Thoracic aorta (tissue), 2 donors: ENCODE measurements at places on chromosomes 2 and 18.

- H3K4me3 ChIP-seq, result no peak overlapping the region
- no peaks in the 10 kb centered on the region for H3K4me1 ChIP-seq
- H3K36me3 ChIP-seq, result no peaks in the 10 kb centered on the region
- H3K27ac ChIP-seq, result no peak overlapping the region
- no peak for DNase-seq
Measured at GRCh38 chr2:15984368-15985255, 44.3 kb downstream of the MYCN start.

DNA sequence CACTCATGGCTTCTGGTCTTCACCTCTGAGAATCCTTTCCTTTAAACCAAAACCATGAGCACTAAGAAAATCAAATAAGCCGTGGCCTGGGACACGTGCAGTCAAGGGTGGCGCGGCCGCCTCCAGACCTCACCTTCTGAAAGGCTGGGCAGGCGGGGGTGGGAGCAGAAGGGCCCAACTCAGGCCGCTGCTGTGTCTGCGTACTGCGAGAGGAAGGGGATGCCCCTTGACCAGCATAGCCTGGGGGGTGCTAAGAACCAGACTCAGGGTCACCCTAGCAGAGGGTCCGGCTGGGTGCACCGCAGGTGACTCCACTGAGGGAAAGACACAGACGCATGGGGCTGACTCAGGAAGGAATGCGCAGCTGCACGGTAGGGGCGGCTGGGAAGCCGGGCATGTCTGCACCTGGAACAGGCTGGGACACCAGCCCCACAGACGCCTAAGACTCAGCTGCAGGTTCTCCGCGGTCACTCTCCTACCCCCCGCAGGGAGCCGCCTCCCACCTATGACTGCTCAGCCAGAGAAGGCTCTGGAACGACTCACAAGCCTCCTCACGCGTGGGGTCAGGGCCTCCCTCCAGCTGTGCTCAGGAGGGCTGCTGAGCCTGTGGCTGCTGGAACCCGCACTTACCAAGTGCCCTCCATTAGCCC is 432.4 kb upstream of the MYT1L start:
- no peak overlapping the region for H3K27ac ChIP-seq
- no peak overlapping the region for H3K4me3 ChIP-seq
- no peaks in the 10 kb centered on the region for H3K36me3 ChIP-seq
- H3K4me1 ChIP-seq, result no peaks in the 10 kb centered on the region
- no peak for DNase-seq

DNA sequence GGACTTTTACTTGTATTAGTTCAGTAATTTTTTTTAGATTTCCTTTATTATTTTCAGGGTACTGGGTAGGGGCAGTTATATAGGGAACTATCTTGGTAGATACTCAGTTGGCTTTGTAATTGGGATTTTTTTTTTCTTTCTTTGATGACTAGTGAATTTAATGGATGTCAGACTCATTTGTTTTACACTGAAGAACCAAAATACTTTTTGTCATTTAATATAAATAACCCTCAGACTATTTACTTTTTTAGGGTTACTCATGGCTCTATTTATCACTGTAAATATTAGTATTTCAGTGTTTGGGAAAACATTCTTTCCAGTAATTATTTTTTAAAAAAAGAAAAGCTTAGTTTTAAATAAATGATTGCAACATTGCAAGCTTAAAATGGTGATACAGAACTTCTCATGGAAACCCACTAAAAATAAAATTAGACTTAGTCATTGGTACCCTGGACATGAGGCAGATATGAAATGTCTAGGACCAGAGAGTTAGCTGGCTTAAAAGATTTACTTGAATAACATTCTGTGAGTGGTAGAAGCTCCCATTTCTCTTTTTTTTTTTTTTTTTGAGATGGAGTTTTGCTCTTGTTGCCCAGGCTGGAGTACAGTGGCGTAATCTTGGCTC is 74.4 kb upstream of the CYP20A1 start:
- no peaks in the 10 kb centered on the region for H3K27me3 ChIP-seq
- H3K36me3 ChIP-seq, result peaks cover 8% of the 10 kb centered on the region
- no peak for DNase-seq
- H3K27ac ChIP-seq, result peak overlapping the region; percentile 46

- H3K27ac ChIP-seq, result no peak overlapping the region
- no peaks in the 10 kb centered on the region for H3K36me3 ChIP-seq
- DNase-seq, result no peak
- no peak overlapping the region for H3K4me3 ChIP-seq
- H3K27me3 ChIP-seq, result no peaks in the 10 kb centered on the region
Measured at GRCh38 chr2:182541268-182541667, 114.4 kb upstream of the PDE1A start.

DNA sequence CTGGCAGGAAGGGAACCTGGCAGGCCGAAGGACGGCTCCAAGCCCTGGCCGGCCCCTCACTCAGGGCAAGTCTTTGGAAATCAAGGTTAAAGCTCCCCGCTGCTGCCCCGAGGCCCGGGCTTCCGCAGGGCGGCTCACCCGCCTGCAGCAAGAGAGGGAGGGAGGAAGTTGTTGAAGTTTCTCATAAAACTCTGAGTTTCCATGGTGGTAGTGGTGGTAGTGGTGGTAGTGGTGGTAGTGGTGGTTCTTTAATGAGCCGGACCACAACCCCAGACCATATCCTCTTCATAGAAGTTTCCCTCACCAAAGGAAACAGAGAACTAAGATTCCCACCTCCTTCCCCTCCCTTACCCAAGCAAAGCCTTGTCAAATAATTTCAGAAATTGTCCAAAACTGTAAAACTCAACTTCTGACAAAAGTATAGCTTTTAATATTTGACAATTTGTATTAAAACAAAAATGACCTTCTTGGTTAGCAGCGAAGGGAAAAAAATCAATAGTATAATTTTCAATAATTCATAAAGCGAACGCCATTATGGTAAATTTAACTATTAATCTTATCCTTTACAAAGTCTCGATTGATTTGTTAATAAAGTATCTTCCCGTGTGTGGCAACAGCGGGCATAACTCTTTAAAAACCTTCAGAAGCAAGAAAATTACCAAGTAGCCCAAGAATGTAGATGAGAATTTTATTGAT is 1.5 kb upstream of the HOXD10 start:
- no peak for DNase-seq
- H3K36me3 ChIP-seq, result no peaks in the 10 kb centered on the region
- peaks cover 6% of the 10 kb centered on the region for H3K4me1 ChIP-seq
- peaks cover 58% of the 10 kb centered on the region for H3K27me3 ChIP-seq
- no peak overlapping the region for H3K4me3 ChIP-seq

- DNase-seq, result no peak
- no peaks in the 10 kb centered on the region for H3K27me3 ChIP-seq
- no peaks in the 10 kb centered on the region for H3K4me1 ChIP-seq
- no peaks in the 10 kb centered on the region for H3K36me3 ChIP-seq
- no peak overlapping the region for H3K4me3 ChIP-seq
Measured at GRCh38 chr2:148594216-148594615, 50.3 kb upstream of the EPC2 start.

DNA sequence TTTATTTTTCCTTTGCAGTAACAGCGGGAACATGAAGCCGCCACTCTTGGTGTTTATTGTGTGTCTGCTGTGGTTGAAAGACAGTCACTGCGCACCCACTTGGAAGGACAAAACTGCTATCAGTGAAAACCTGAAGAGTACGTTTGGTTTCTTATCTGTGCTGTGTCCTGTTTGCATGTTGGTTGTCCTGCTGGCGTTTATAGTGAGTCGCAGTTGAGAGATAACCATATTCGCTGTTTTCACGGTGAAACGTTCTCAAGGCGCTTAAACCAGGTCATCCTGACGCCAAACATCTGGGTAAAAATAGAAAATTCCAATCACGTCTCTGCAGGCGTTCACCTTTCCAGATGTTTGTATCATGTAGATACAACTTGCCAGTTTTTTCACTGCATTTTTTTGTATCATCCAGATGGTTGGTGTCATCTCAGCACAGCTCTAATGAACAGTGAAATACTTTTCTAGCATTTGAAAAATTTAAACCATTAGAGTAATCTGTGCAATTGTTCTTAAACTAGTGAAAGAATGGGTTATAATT is 21.2 kb downstream of the CLUL1 start:
- no peaks in the 10 kb centered on the region for H3K27me3 ChIP-seq
- H3K4me1 ChIP-seq, result no peaks in the 10 kb centered on the region
- no peaks in the 10 kb centered on the region for H3K36me3 ChIP-seq
- H3K27ac ChIP-seq, result no peak overlapping the region
- H3K4me3 ChIP-seq, result no peak overlapping the region
- DNase-seq, result no peak

- no peak overlapping the region for H3K4me3 ChIP-seq
- no peaks in the 10 kb centered on the region for H3K27me3 ChIP-seq
- H3K4me1 ChIP-seq, result no peaks in the 10 kb centered on the region
- no peak overlapping the region for H3K27ac ChIP-seq
- H3K36me3 ChIP-seq, result no peaks in the 10 kb centered on the region
- no peak for DNase-seq
Measured at GRCh38 chr18:34411952-34412351, 187.2 kb upstream of the NOL4 start.

GRCh38 chr2:36737131-36737750 is 40.7 kb downstream of the VIT start:
- no peaks in the 10 kb centered on the region for H3K4me1 ChIP-seq
- no peak overlapping the region for H3K4me3 ChIP-seq
- DNase-seq, result no peak
- H3K27ac ChIP-seq, result no peak overlapping the region
- no peaks in the 10 kb centered on the region for H3K27me3 ChIP-seq

GRCh38 chr2:147468963-147469362 is 375.9 kb upstream of the ACVR2A start:
- H3K36me3 ChIP-seq, result no peaks in the 10 kb centered on the region
- no peak overlapping the region for H3K4me3 ChIP-seq
- H3K4me1 ChIP-seq, result no peaks in the 10 kb centered on the region
- DNase-seq, result no peak
- no peak overlapping the region for H3K27ac ChIP-seq

DNA sequence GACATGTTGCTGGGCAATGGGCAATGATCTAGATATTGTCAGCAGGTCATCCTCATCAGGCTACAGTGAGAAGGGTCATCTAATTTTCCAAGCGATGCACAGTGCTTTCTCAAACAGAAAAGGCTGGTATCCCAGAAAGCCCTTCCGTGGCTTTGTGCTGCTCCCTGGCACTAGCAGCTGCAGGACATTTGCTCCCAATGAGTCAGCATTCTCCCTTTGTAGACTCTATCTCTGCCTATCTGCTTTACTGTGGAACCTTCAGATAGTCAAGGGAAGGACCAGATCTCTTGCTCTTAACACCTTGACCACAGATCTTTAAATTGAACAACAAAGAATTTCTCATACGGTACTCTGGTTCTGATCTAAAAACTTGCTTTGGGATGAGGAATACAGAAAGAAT is 101.4 kb downstream of the CDH2 start:
- DNase-seq, result no peak
- H3K27me3 ChIP-seq, result no peaks in the 10 kb centered on the region
- no peak overlapping the region for H3K27ac ChIP-seq
- no peak overlapping the region for H3K4me3 ChIP-seq
- H3K36me3 ChIP-seq, result no peaks in the 10 kb centered on the region

DNA sequence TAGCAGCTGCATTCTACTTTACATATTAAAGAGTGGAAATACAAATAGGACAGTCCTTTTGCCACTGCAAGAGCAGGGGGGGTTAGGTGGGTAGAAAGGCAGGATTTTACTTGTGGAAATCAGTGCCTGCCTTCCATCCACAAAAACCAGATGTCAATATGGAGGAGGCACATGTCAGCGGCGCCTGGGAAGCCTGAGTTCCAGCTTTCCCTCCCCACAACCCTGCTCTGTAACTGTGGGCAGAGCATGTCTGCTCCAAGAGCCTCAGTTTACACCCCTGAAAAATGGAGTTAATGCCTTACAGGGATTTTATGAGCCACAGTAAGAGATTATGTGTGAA is 32.9 kb downstream of the STEAP3 start:
- peaks cover 7% of the 10 kb centered on the region for H3K36me3 ChIP-seq
- H3K4me1 ChIP-seq, result peaks cover 7% of the 10 kb centered on the region
- no peak for DNase-seq
- H3K4me3 ChIP-seq, result no peak overlapping the region
- no peak overlapping the region for H3K27ac ChIP-seq

DNA sequence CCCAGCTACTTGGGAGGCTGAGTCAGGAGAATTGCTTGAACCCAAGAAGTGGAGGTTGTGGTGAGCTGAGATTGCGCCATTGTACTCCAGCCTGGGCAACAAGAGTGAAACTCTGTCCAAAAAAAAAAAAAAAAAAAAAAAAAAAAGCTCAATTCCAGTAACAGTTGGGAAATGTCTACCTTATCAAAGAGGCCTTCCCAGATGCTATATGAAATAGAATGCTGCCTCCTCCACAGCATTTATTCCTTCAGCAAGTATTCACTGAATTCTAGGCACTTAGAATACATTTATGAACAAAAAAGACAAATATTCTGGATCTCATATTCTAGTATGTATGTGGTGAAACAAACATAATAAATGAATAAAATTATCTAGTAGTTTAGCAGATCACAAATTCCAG is 12.8 kb upstream of the CDK5R2 start:
- no peak overlapping the region for H3K4me3 ChIP-seq
- no peaks in the 10 kb centered on the region for H3K36me3 ChIP-seq
- no peaks in the 10 kb centered on the region for H3K4me1 ChIP-seq

DNA sequence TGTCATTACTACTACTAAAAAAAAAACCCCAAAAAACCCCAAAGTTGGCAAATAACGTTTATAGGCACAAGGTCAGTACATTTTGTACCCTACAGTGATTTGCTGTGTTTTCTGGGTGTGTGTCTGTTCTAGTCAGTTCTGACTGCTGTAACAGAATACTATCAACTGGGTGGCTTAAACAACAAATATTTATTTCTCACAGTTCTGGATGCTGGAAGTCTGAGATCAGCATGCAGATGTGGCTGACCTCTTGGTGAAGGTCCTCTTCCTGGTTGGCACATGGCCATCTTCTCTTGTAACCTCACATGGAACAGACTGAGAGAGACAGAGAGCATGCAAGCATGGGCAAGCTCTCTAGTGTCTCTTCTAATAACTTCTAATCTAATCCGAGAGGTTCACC is 103.1 kb downstream of the CERS6 start:
- no peak for DNase-seq
- no peak overlapping the region for H3K27ac ChIP-seq
- no peaks in the 10 kb centered on the region for H3K27me3 ChIP-seq
- no peak overlapping the region for H3K4me3 ChIP-seq
- no peaks in the 10 kb centered on the region for H3K4me1 ChIP-seq
